ENCODE measurements at places on chromosomes 1 and 21.

- H3K4me3 ChIP-seq = peak within 1 kb of the TSS; percentile 91
- peak; percentile 65 for DNase-seq
- H3K27ac ChIP-seq = peak within 1 kb of the TSS; percentile 34
- H3K36me3 ChIP-seq = peaks cover 15% of the 10 kb centered on the region
- H3K27me3 ChIP-seq = no peaks in the 10 kb centered on the region
- peaks cover 33% of the 10 kb centered on the region for H3K4me1 ChIP-seq
Observed at GRCh38 chr1:38941527-38942019, at the start of gene RHBDL2. TSS of gene RHBDL2 (minus strand) at chr1:38941830. CDS start at chr1:38919212, 22,618 bp downstream.

GRCh38 chr1:58773406-58773840 lies 10.4 kb downstream of the JUN start:
- peaks cover 22% of the 10 kb centered on the region for H3K4me1 ChIP-seq
- H3K4me3 ChIP-seq = no peak overlapping the region
- no peak overlapping the region for H3K27ac ChIP-seq
- no peaks in the 10 kb centered on the region for H3K36me3 ChIP-seq
- no peaks in the 10 kb centered on the region for H3K27me3 ChIP-seq

DNA sequence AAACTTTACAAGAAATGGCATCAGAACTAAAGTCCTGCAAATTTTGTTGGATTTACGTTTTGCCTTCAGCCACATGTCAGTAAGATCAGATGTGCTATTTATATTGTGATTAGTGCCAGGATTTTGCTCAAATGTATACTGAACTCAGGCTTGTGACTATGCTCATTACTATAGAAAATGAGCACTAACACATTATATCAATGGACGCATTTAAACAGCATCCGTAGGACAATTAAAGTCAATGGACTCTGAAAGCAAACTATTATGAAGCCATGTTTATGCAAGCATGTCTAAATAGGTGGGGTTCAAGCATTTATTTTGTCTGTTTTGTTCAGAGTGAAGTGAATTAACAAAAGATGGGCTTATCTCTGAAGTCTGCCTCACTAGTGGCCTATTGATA lies 20.6 kb upstream of the DDAH1 start:
- H3K27ac ChIP-seq = no peak overlapping the region
- no peaks in the 10 kb centered on the region for H3K36me3 ChIP-seq
- no peaks in the 10 kb centered on the region for H3K27me3 ChIP-seq

- no peaks in the 10 kb centered on the region for H3K36me3 ChIP-seq
- no peak for DNase-seq
- no peak overlapping the region for H3K4me3 ChIP-seq
- H3K27ac ChIP-seq = no peak overlapping the region
- H3K27me3 ChIP-seq = no peaks in the 10 kb centered on the region
- no peaks in the 10 kb centered on the region for H3K4me1 ChIP-seq
Observed at GRCh38 chr1:58439946-58440345, 106.6 kb downstream of the OMA1 start.

GRCh38 chr1:208093754-208094719 lies 150.1 kb downstream of the PLXNA2 start:
- H3K4me3 ChIP-seq = no peak overlapping the region
- H3K4me1 ChIP-seq = no peaks in the 10 kb centered on the region
- peak; percentile 81 for DNase-seq

DNA sequence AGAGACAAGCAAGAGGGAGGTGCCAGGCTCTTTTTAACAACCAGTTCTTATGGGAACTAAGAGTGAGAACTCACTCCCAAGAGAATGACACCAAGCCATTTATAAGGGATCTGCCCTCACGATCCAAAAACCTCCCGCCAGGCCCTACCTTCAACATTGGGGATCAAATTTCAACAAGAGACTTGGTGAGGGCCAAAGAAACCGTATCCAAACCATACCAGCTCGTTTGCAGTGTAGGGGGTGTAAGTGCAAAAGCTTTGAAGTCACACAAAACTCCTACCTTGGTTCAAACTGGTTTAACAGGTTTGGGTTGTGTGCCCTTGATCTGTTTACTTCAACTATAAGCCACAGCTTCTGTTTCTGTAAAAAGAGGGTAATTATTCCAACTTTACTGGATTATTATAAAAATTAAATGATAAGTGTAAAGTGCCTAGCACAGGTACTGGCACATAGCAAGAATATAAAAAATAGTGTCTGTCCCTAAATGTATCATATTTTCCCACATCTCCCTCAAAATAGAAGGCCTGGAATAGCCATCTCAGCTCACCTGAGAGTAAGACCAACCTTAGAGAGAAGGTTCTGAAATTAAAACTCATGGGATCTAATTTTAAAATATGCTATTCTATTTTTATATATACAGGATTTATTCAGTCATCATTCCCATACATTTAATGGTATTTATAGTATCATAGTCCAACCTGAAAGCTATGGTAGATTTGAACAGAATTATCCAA lies 7.0 kb upstream of the USP25 start:
- H3K4me1 ChIP-seq = peaks cover 19% of the 10 kb centered on the region
- H3K27ac ChIP-seq = peak overlapping the region; percentile 60
- no peak overlapping the region for H3K4me3 ChIP-seq

DNA sequence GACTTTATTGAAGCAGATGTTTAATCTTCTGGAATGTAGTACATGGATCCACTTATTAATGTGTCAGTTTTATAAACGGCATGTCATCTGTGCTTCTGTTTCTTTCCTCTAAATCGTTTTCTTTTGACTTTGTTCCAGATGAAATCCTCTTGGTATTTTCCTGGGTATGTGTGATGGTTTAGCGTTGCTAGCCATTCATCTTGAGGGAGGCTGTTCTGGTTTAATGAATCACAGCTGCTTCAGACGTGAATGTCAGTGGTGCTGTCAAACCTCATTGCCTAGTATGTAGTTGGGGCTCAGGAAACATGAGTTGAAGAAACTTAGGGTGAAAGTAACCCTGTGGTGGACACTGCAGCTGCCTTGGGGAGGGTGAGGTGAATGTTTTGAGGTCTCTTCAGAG lies 33.2 kb downstream of the KCNK1 start:
- no peak overlapping the region for H3K4me3 ChIP-seq
- H3K27me3 ChIP-seq = no peaks in the 10 kb centered on the region
- H3K36me3 ChIP-seq = peaks cover 17% of the 10 kb centered on the region
- DNase-seq = no peak
- no peak overlapping the region for H3K27ac ChIP-seq

DNA sequence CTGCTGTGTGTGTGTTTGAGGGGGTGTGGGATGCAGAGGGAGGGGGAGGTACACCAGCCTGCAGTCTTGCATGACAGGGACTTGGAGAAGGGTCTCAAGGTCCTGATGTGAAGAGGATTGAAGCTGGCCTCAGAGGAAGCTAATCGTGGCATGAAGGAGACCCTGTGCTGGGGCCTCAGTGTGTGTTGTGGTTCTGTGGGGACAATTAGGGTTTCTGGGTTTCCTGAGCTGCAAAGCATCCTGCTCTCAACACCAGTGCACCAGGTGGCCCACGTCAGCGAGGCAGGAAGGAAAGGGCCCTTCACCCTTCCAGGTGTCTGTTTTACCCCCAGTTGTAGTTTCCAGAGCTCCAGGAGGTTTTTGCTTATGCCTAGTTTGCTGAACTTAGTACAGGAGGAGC lies 52.8 kb downstream of the TENT5C start:
- no peak overlapping the region for H3K4me3 ChIP-seq
- H3K36me3 ChIP-seq = peaks cover 1% of the 10 kb centered on the region
- DNase-seq = no peak
- H3K4me1 ChIP-seq = peaks cover 21% of the 10 kb centered on the region

DNA sequence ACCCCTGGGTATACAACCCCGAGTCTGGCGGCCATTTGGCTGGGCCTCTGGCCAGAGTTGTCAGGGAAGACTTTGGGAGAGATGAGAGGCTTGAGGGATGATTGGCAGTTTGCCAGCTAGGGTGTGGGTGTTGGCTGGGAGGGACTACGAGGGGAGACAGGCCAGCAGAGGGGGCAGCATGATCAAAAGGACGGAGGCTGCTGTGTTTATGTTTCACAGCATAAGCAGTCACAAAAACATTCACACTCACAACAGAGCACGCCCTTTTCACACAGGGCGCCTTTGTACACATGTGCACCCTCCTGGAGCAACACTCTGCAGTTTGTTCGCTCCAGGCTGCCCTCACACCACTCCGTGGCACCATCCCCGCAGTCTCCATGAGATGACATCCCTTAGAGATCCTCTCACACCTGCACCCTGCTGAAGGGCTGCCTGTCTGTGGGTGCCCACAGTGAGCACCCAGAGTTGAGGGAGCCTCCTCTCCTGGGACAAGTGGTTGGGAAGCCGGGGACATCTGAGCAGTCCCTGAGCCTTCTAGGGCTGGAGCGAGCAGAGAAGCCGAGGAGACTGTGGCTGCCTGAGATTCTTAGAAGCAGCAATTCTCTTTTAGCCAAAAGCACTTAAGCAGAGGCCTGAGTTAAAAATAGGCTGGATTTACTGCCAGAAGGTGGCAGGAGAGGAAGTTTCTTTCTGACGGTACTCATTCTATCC lies 15.4 kb downstream of the EFNA3 start:
- H3K4me3 ChIP-seq = no peak overlapping the region
- no peak for DNase-seq
- peaks cover 10% of the 10 kb centered on the region for H3K4me1 ChIP-seq

GRCh38 chr1:19525607-19526545 lies 40.5 kb upstream of the CAPZB start:
- H3K4me1 ChIP-seq = no peaks in the 10 kb centered on the region
- H3K4me3 ChIP-seq = no peak overlapping the region
- no peak for DNase-seq

- no peaks in the 10 kb centered on the region for H3K4me1 ChIP-seq
- no peaks in the 10 kb centered on the region for H3K27me3 ChIP-seq
- peaks cover 9% of the 10 kb centered on the region for H3K36me3 ChIP-seq
Observed at GRCh38 chr1:50724626-50725286, 235.3 kb downstream of the FAF1 start.

GRCh38 chr1:54277451-54278341 lies 77.7 kb downstream of the MRPL37 start:
- H3K4me1 ChIP-seq = peaks cover 29% of the 10 kb centered on the region
- H3K4me3 ChIP-seq = no peak overlapping the region
- H3K27ac ChIP-seq = no peak overlapping the region
- no peak for DNase-seq

DNA sequence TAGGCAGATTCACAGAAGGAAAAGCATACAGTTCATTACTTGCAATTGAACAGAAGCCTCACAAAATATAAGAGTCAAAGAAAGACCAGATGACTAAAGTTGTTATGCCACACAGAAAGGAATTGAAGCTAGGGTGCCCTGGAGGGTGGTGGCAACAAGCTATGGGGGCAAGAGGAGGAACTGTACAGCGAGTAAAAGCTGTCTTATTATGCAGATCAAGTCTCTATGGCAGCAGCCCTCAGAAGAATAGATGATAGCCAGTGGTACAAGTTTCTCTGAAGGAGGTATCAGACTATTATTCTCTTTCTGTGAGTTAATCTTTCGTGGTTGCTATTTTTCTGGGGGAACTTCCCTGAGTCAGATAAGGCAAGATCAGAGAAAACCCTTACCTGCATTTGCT lies 72.2 kb downstream of the C21orf91 start:
- peaks cover 8% of the 10 kb centered on the region for H3K4me1 ChIP-seq
- H3K27ac ChIP-seq = no peak overlapping the region
- H3K4me3 ChIP-seq = no peak overlapping the region

- H3K36me3 ChIP-seq = peaks cover 29% of the 10 kb centered on the region
- H3K27ac ChIP-seq = peak overlapping the region; percentile 78
- H3K4me1 ChIP-seq = peaks cover 8% of the 10 kb centered on the region
- H3K27me3 ChIP-seq = no peaks in the 10 kb centered on the region
Observed at GRCh38 chr1:45304311-45305081, 22.2 kb upstream of the HPDL start.

GRCh38 chr1:15598436-15598835 lies 13.6 kb upstream of the AGMAT start:
- H3K36me3 ChIP-seq = peaks cover 12% of the 10 kb centered on the region
- no peak overlapping the region for H3K4me3 ChIP-seq
- DNase-seq = no peak
- no peak overlapping the region for H3K27ac ChIP-seq

- no peaks in the 10 kb centered on the region for H3K36me3 ChIP-seq
- H3K4me3 ChIP-seq = no peak overlapping the region
- H3K27ac ChIP-seq = no peak overlapping the region
- no peaks in the 10 kb centered on the region for H3K4me1 ChIP-seq
- DNase-seq = no peak
Observed at GRCh38 chr1:78587211-78587610, 33.0 kb upstream of the IFI44L start.

DNA sequence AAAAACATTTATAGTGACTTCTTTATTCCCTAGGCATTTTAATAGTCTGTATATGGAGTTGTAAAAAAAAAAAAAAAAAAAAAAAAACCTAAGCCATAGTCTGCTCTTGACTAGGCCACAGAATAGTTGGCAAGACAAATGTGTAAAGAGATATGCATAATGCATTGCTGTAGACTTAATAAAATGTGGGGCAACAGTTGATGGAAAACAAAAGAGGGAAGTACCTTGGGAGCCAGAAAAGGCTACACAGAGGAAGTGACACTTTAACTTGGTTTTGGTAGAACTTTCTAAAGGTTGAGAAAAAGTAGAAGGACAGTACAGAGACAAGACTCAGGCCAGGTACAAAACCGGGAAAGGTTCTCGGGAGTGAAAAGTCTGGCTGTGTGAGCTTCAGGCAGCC lies 802.9 kb upstream of the ADAMTS5 start:
- H3K27ac ChIP-seq = no peak overlapping the region
- H3K27me3 ChIP-seq = no peaks in the 10 kb centered on the region
- no peaks in the 10 kb centered on the region for H3K4me1 ChIP-seq
- DNase-seq = no peak
- no peaks in the 10 kb centered on the region for H3K36me3 ChIP-seq

DNA sequence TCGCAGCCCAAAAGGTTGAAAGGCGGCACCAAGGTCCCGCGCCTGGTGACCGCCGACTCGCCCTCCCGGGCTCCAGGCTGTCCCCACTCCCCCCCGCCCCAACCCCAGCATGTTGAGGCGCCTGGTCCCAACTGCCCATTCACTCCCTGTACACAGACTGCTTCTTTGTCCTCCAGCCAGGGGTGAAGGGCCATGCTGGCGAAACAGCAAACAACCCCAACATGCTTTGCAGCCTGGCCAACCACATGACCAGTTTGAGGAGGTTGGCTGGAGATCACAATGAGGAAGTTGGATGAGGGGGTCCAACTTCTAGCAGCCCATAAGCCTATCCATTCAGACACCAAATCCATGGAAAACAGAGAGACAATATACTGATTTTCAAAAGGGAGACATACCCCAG lies 13.5 kb downstream of the PDE9A start:
- no peak for DNase-seq
- no peaks in the 10 kb centered on the region for H3K36me3 ChIP-seq
- no peak overlapping the region for H3K27ac ChIP-seq
- H3K27me3 ChIP-seq = no peaks in the 10 kb centered on the region

- H3K4me1 ChIP-seq = no peaks in the 10 kb centered on the region
- no peaks in the 10 kb centered on the region for H3K27me3 ChIP-seq
- no peak overlapping the region for H3K27ac ChIP-seq
- no peak for DNase-seq
- no peaks in the 10 kb centered on the region for H3K36me3 ChIP-seq
Observed at GRCh38 chr1:83596331-83596730, 402.6 kb downstream of the TTLL7 start.

DNA sequence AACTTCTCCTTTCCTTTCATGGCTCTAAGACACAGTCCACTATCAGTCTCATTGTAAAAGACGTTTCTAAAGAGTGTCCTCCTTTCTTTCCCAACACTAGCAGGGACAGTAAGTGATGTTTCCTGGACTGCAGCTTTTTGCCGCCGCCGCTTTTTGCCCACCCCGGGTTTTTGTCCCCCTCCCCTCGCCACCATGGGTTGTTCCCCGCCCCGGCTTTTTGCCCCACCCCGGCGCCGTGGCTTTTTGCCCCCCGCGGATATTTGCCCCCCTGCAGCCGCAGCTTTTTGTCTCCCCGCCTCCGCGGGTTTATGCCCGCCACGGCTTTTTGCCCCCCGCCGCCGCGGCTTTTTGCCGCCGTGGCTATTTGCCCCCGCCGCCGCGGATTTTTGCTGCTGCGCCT lies 95.2 kb downstream of the TPTE start:
- no peak overlapping the region for H3K27ac ChIP-seq
- no peaks in the 10 kb centered on the region for H3K4me1 ChIP-seq
- no peaks in the 10 kb centered on the region for H3K36me3 ChIP-seq
- no peak overlapping the region for H3K4me3 ChIP-seq
